ENCODE measurements at places on chromosomes 6 and 20. TPM values are rescaled to one million over a fixed set of nuclear protein-coding genes. Genes with fewer than 3 reads are reported as not detected.

The BEND6 gene
- not detected for total RNA-seq

The CST5 gene
- not detected for total RNA-seq

The CEP85L gene
- 0.29 TPM for total RNA-seq

The CDYL gene
- total RNA-seq = 41.6 TPM

The POU3F2 gene
- total RNA-seq = not detected

The TGM3 gene
- not detected for total RNA-seq

- no peaks in the 10 kb centered on the region for H3K36me3 ChIP-seq
- no peaks in the 10 kb centered on the region for H3K4me1 ChIP-seq
- H3K27me3 ChIP-seq = no peaks in the 10 kb centered on the region
- no peak overlapping the region for H3K4me3 ChIP-seq
- no peak overlapping the region for H3K27ac ChIP-seq
Observed at GRCh38 chr6:163289447-163289846, 125.1 kb upstream of the QKI start.

DNA sequence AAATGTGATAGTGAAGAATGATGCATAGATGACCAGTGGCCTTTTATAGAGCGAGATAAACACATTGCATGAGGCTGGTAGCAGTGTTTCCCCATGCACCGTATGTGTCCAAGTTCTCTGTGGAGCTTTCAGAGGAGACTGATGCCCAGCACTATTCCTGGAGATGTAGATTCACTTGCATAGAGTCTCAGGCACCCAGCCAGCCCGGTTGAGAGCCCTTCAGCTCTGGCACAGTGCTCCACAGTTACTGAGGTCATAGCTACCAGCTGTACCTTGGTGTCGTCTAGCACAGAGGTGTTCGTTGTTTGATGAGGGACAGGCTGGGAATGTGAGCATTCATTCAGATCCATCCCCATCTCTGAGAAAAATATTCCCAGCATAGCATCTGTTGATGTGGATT is 328.9 kb downstream of the FARS2 start:
- no peaks in the 10 kb centered on the region for H3K4me1 ChIP-seq
- H3K27ac ChIP-seq = no peak overlapping the region
- no peaks in the 10 kb centered on the region for H3K36me3 ChIP-seq
- no peak overlapping the region for H3K4me3 ChIP-seq

DNA sequence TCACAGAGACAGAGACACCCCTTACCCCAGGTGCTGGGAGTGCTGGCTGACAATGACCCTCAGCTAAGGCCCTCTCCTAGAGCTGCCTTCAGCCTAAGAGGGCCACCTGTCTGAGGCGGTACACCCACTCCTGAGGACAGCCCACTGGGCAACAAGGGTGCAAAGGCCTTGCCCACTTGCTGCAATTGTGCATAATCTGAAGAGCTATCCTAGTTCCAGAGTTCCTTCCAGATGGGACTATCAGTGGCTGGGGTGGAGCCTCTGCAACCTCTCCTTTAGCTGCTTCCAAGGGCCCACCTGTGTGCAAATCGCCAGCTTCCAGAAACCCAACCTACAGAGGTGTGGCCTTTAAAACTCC is 87.5 kb downstream of the PREX1 start:
- DNase-seq = no peak
- no peaks in the 10 kb centered on the region for H3K4me1 ChIP-seq
- H3K27me3 ChIP-seq = no peaks in the 10 kb centered on the region
- H3K36me3 ChIP-seq = no peaks in the 10 kb centered on the region

GRCh38 chr6:143062551-143062950 is 1.9 kb downstream of the AIG1 start:
- no peak for DNase-seq
- peaks cover 18% of the 10 kb centered on the region for H3K4me1 ChIP-seq
- no peaks in the 10 kb centered on the region for H3K36me3 ChIP-seq
- no peaks in the 10 kb centered on the region for H3K27me3 ChIP-seq

DNA sequence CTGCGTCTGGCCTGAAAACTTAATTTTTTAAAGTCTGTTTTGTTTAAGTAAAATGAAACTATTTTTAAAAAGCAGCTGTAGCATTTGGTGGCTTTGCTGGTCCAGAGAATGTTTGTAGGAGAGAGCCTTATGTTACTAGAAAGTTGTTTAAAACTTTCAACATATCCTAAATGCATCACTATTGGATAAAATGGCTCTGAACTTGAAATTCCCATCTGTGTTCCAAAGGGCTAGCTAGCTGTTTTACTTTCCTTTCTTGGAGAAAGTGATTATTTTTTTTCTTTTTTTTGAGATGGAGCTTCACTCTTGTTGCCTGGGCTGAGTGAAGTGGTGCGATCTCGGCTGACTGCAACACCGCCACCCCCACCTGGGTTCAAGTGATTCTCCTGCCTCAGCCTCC is 2.5 kb downstream of the SYNJ2 start:
- no peaks in the 10 kb centered on the region for H3K27me3 ChIP-seq
- no peak overlapping the region for H3K4me3 ChIP-seq
- no peak overlapping the region for H3K27ac ChIP-seq
- H3K4me1 ChIP-seq = peaks cover 55% of the 10 kb centered on the region
- H3K36me3 ChIP-seq = no peaks in the 10 kb centered on the region
- DNase-seq = no peak

DNA sequence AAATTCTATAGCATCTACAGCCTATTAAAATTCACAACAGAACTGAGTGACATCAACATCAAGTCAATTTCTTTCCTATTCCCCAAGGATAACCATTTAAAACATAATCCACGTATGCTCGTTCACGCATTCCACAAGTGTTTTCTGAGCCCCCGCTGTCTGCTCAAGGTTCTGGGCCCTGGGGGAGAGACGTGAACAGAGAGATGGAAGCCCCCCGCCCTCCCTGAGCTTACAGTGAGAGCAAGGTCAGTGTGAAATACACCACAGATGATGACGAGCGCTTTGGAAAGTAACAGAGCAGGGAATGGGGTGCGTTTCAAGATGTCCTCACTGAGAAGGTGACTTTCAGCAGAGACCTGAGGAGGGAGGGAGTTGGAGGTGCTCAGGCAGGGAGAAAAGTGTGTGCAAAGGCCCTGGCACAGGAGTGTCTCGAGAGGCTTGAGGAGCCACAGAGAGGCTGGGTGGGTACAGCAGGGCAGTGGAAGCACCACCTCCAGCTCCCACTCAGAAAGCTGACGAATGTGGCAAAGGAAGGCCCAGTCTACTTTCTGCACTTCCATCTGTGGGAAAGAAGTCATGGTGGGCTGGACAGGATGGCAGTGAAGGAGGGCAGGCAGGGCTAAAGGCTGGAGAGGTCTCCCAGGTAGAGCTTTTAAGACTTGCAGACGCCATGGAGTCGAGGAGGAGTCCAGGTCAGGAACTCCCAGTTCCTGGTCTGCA is 88.3 kb downstream of the DLL1 start:
- H3K4me1 ChIP-seq = no peaks in the 10 kb centered on the region
- no peak for DNase-seq
- H3K27ac ChIP-seq = no peak overlapping the region

DNA sequence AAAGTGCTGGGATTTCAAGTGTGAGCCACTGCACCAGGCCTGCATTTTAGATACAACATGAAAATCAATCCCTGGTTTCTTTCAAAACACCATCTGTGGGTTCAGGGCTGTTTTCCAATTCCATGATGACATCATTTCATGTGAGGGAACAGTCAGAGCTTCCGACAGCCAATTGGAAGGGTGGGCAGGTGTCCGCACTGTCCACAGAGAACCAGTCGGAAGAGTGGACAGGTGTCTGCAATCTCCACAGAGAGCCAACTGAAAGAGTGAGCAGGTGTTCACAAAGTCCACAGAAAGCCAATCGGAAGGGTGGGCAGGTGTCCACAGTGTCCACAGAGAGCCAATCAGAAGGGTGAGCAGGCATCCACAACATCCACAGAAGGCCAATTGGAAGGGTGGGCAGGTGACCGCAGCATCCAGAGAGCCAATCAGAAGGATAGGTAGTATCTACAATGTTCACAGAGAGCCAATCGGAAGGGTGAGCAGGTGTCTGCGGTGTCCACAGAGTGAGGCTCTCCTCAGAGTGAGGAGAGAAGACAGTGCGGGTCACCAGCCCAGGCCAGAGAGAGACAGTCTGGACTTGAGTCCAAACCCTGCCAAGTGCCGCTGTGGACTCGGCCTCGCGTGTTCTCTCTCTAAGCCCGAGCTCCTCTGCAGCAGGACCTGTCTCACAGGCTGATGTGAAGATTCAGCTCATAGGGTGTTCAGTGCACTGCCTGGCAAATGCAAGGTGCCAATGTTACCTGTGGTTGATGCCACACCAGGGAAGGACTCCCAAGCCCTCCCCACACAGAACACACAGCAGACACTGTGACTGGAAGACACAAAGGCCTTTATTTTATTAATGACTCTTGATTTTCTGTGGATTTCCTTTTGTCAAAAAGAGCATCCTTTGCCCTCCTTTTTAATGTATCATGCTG is 57.3 kb downstream of the DLL1 start:
- no peak overlapping the region for H3K27ac ChIP-seq
- H3K36me3 ChIP-seq = no peaks in the 10 kb centered on the region
- H3K4me1 ChIP-seq = no peaks in the 10 kb centered on the region
- no peak for DNase-seq
- no peaks in the 10 kb centered on the region for H3K27me3 ChIP-seq
- H3K4me3 ChIP-seq = no peak overlapping the region

- no peaks in the 10 kb centered on the region for H3K27me3 ChIP-seq
- DNase-seq = peak; percentile 88
- H3K27ac ChIP-seq = peak overlapping the region; percentile 96
- peak overlapping the region; percentile 85 for H3K4me3 ChIP-seq
- peaks cover 18% of the 10 kb centered on the region for H3K4me1 ChIP-seq
Observed at GRCh38 chr6:143060354-143060805, 309 bp upstream of the AIG1 start.

- H3K27ac ChIP-seq = no peak overlapping the region
- H3K4me1 ChIP-seq = no peaks in the 10 kb centered on the region
- no peaks in the 10 kb centered on the region for H3K36me3 ChIP-seq
- H3K27me3 ChIP-seq = no peaks in the 10 kb centered on the region
Observed at GRCh38 chr6:27176096-27176495, 71.4 kb upstream of the PRSS16 start.

- H3K27me3 ChIP-seq = no peaks in the 10 kb centered on the region
- peaks cover 7% of the 10 kb centered on the region for H3K4me1 ChIP-seq
- H3K36me3 ChIP-seq = no peaks in the 10 kb centered on the region
- H3K27ac ChIP-seq = no peak overlapping the region
- no peak overlapping the region for H3K4me3 ChIP-seq
Observed at GRCh38 chr6:82257088-82257774, 9.7 kb upstream of the IBTK start.

GRCh38 chr20:51310216-51310615 is 232.3 kb downstream of the NFATC2 start:
- no peak overlapping the region for H3K4me3 ChIP-seq
- no peaks in the 10 kb centered on the region for H3K36me3 ChIP-seq
- no peaks in the 10 kb centered on the region for H3K27me3 ChIP-seq
- H3K27ac ChIP-seq = no peak overlapping the region
- DNase-seq = no peak

- H3K27me3 ChIP-seq = no peaks in the 10 kb centered on the region
- H3K4me3 ChIP-seq = no peak overlapping the region
- H3K36me3 ChIP-seq = no peaks in the 10 kb centered on the region
- H3K27ac ChIP-seq = no peak overlapping the region
- H3K4me1 ChIP-seq = peaks cover 8% of the 10 kb centered on the region
Observed at GRCh38 chr6:155341130-155341828, 27.0 kb upstream of the TFB1M start.

GRCh38 chr20:59382157-59382725 is 81.8 kb downstream of the EDN3 start:
- peaks cover 21% of the 10 kb centered on the region for H3K4me1 ChIP-seq
- no peak overlapping the region for H3K27ac ChIP-seq
- no peak overlapping the region for H3K4me3 ChIP-seq
- no peak for DNase-seq
- no peaks in the 10 kb centered on the region for H3K27me3 ChIP-seq

DNA sequence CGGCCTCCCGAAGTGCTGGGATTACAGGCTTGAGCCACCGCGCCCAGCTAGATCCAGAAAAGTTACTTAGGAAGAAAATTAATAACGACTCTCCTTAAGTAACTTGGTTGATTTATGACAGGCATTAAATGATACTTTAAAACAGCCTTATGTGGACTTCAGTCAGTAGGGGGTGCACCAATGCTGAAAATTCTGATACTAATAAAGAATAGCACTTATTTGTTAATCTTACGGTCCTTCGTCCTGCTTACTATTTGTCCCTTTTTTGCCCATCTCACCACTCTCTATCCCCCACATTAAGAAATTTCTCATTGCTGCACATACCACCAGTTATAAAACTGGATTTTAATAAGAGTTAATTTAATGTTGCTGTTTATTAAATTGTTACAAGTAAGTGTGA is 12.7 kb upstream of the PRELID3B start:
- H3K27me3 ChIP-seq = peaks cover under 1% of the 10 kb centered on the region
- H3K27ac ChIP-seq = no peak overlapping the region
- H3K4me1 ChIP-seq = no peaks in the 10 kb centered on the region

GRCh38 chr6:158011478-158011920 is 29.8 kb downstream of the SYNJ2 start:
- peak overlapping the region; percentile 55 for H3K27ac ChIP-seq
- H3K4me3 ChIP-seq = no peak overlapping the region
- H3K27me3 ChIP-seq = no peaks in the 10 kb centered on the region
- peaks cover 26% of the 10 kb centered on the region for H3K4me1 ChIP-seq
- peak; percentile 19 for DNase-seq
- no peaks in the 10 kb centered on the region for H3K36me3 ChIP-seq

GRCh38 chr6:155366325-155366724 is 52.0 kb upstream of the TFB1M start:
- no peaks in the 10 kb centered on the region for H3K4me1 ChIP-seq
- H3K27me3 ChIP-seq = no peaks in the 10 kb centered on the region
- no peak overlapping the region for H3K4me3 ChIP-seq
- DNase-seq = no peak
- no peaks in the 10 kb centered on the region for H3K36me3 ChIP-seq
- H3K27ac ChIP-seq = no peak overlapping the region

- no peaks in the 10 kb centered on the region for H3K4me1 ChIP-seq
- DNase-seq = no peak
- H3K27me3 ChIP-seq = no peaks in the 10 kb centered on the region
- no peak overlapping the region for H3K27ac ChIP-seq
Observed at GRCh38 chr6:166173281-166173951, 5.8 kb upstream of the TBXT start.

- H3K36me3 ChIP-seq = 0 out of 2 replicates have a peak, but pooled peaks cover 2% of the 10 kb centered on the region
- H3K4me3 ChIP-seq = no peak overlapping the region
- DNase-seq = no peak
Observed at GRCh38 chr20:31751126-31751525, 12.0 kb downstream of the TPX2 start.

- no peaks in the 10 kb centered on the region for H3K36me3 ChIP-seq
- H3K27ac ChIP-seq = no peak overlapping the region
- H3K4me1 ChIP-seq = no peaks in the 10 kb centered on the region
- peak; percentile 25 for DNase-seq
Observed at GRCh38 chr20:57909763-57910331, 200.0 kb upstream of the PMEPA1 start.

Data from Caco-2 (cell line).